Activated effector memory CD4-positive, alpha-beta T cell treated with anti-CD3 and anti-CD28 coated beads, Interleukin-2, amount 50 U/mL, for 16 hours (primary cell): ENCODE measurements at places on chromosomes 3 and 15.

DNA sequence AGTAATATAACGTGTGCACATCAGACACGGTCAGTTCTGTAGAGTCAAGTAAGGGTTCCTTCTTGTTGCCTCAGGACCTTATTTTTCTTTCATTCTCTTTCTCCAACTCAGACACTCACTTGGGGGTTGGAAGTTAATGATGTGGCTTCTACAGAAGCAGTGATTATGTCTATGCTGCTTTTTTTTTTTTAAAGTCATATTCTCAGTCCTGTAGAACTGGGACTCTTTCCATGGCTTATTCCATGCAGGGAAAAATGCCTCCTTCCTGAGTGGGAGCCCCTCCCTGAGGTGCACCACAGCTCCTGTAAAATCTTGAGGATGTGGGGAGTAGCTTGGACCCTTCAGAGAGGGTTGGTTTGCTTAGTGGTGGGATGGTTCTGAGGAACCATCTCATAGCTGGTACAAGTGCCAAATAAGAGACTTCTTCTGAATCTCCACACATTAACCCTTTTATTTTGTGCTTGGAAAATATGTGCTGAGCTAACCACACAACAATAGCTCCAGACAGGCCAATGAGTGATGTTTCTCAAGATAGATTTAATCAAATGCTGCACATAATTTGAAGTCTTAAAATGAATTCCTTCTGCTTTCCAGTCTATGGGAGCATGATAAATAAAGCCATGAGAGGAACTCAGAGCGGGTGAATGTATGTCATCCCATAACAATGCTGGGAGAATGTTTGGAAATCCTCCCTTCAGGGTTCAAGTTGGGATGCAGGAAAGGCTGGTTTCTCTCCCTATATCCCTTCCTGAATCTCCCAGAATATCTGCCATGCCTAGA lies 23.3 kb upstream of the FSTL1 start:
- no peak for DNase-seq

GRCh38 chr3:61414456-61414855 lies 146.9 kb upstream of the PTPRG start:
- DNase-seq, result no peak

DNA sequence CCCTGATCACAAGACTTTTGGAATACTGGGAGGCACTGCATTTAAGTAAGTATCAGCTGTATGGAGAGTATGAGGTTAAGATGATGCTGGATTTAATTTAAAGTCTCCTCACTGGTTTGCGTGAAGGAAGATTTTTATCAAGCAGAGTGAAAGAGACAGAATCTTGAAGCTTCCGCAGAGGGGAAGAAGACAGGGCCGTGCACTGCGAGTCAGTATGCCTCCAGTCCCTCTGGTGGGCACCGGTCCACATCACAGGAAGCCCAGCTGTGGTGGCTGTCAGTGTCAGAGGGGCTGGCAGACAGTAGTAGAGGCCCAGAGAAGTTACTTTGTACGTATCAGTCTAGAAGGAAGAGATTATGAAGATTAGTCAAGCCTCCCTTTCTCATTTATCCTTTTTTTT lies 379.0 kb upstream of the TPRG1 start:
- no peak for DNase-seq

- DNase-seq, result no peak
Observed at GRCh38 chr3:101182734-101183133, 137.6 kb downstream of the IMPG2 start.

DNA sequence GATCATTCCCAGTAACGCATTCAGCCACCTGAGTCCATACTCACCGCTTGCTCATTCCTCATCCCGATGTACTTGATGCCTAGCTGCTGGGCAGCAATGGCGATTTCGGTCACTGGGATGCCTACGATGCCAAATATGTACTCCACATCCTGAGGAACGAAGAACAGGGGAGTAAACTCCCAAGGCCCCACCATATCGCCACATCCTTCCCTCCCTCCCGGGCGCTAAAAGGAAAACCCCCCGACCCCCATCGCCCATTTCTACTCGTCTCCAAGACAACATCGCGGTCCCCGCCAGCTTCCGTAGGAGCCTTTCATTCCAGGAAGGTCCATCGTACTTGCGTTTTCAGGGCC lies 347 bp downstream of the HACL1 start:
- no peak for DNase-seq

- no peak for DNase-seq
Observed at GRCh38 chr3:45583021-45583851, 11.3 kb upstream of the LIMD1 start.

DNA sequence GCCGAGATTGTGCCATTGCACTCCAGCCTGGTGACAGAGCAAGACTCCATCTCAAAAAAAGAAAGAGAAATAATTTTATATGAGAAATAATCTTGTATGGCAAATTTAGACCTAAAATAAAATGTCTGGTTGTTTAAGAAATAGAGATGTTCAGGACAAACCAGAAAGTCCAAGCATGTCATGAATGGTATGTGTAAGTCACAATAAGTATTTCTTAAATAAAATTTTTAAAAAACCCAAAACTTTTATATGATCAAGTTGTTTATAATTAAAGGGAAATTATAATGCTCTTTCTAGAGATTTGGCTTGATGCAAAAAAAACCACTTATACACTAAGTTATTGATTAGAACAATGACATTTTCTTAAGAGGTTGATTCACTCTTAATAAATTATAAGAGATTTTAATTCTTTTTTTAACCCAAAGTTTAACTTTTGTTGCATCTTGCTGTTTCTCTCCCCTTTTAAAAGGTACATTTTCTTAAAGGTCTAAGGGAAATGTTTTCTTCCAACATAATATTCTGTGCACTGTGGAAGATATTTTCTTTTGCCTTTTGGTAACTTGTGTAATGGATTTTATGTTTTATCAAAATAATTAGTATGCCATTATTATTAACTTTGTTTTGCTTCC lies 105.7 kb downstream of the RTP4 start:
- no peak for DNase-seq

DNA sequence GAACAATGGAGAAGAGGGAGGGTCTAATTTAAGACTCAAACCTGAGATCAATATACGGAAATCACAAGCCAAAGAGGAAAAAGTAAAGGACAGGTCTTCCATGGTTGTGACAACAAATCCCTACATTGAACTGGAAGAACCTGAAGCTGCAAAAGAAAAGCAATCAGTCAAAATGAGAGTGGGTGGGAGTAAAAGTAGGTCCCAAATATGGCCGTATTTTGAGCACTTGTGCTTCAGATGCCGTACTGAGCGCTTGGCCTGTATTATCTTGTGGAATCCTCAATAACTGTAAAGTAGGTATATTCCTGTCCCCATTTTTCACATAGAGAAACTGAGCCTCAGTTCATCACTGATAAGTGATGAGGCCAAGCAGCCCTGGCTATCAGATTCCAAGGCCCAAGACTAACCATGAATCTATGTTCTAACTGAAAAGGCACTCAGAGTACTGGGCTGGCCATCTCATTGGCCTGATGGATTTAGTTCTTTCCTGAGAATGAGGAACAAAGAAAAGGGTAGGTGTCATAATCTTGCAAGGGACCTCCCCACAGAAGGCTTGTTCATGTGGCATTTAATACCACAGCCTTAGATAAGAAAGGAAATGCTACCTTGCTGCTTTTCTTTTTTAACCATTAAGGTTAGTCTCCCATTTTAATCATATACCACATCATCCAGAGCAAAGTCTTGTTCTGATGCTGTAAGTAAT lies 52.5 kb downstream of the LRRN1 start:
- DNase-seq, result no peak

- no peak for DNase-seq
Observed at GRCh38 chr3:53665608-53666425, 171.4 kb downstream of the CACNA1D start.

GRCh38 chr15:32690941-32691688 lies 26.7 kb upstream of the GREM1 start:
- DNase-seq, result no peak
